CD4-positive, alpha-beta T cell treated with Interleukin-15 for 4 hours (primary cell): ENCODE measurements at places on chromosomes 2 and 18.

- no peak for DNase-seq
These were observed 387.3 kb downstream of the CLIP4 start for GRCh38 chr2:29502460-29502911.

DNA sequence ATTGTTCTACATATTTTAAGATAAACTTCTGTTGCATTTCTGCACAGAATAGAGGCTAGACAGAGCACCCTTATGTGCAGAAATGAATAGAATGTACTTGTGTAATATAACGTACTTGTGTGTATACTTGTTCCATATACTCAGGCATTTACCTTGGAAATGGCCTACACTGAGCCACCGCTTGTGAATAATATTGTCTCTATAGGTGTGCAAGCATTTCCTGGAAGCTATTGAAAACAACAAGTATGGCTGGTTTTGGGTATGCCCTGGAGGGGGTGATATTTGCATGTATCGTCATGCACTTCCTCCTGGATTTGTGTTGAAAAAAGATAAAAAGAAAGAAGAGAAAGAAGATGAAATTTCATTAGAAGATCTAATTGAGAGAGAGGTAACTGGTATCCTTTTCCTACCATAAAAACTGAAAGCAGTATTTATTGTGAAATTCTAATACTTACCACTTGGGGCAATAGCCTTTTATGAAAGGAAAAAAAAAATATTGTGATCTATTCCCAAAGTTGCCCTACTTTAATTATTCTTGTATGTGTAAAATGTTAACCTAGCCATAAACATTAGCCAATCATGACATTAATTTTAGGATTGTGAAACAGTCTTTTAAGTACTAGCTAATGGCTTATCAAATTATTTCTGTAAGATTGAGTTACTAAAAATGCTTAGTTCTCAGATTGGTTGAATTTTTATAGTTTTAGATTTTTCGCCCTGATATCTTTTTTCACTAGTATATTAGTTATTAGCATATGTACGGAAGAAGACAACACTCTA, 18.0 kb downstream of the ZC3H15 start:
- peak; percentile 26 for DNase-seq

DNA sequence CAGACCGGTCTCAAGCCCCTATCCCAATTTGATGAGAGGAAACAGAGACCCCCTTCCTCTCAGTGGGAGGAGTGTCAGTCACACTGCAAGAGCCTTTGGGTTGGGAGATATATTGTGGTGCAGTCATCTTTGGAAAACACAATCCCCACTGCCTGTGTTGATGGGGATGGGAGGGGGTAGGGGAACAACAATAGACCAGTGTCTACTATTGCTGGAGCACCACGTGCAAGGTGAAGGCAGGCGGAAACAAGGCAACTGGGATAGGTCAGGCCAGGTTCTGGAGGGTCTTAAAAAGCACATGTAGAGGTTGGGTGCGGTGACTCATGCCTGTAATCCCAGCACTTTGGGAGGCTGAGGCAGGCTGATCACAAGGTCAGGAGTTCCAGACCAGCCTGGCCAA, 127.9 kb downstream of the ZFP36L2 start:
- no peak for DNase-seq

DNA sequence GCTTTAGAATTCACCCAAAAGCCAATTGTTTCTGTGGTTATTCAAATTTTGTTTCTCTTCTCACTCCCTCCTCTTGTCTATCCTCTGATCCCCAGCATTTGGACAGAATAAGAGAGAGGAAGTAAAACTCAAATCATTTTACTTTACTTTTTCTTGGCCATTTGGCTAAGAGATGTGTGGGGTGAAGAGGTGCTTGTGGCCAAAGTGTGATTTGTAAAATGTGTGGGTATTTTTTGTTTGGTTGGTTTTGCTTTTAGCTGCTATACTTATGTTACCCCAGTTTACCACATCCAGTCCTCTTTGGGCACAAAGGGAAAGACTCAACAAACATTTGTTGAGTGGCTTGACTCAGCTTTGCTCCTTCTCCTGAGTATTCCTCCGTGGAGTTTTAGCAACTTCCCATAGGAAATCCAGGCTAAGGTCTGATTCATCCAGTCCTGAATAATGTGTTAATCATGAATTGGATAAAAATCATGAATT, 109.1 kb upstream of the CYP1B1 start:
- DNase-seq = no peak

DNA sequence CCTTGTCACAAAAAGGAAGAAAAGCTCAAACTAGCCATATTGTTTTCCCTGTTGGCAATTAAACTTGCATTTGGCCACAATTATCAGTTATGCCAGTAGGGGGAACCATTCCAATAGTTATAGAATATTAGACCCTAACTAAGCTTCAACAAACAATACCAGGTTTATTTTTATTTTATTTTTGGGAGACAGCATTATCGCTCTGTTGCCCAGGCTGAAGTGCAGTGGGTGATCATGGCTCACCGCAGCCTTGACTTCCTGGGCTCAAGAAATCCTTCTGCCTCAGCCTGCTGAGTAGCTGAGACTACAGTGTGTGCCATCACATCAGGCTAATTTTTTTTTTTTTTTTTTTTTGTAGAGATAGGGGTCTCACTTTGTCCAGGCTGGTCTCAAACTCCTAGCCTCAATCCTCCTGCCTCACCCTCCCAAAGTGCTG, 102.1 kb downstream of the ATAD2B start:
- peak; percentile 59 for DNase-seq

DNA sequence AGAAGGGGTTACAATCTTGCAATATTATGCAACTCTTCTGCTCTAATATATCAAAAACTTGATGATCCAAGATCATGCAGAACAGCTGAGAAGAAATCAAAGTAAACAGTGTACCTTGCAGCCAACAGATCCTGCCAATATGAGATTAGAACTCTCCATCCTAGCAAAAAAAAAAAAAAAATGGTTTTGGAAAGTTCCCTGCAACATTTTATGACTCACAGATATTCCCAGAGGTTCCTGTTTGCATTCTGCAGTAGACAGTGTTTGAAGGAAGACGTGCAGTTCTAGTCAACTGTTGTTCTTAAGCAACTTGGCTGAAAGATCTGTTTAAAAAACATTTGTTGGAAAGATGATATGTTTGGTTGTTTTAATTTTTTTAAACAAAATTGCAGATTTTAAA, 103.6 kb upstream of the WDR75 start:
- no peak for DNase-seq

- no peak for DNase-seq
These were observed 18.5 kb downstream of the PDCL3 start for GRCh38 chr2:100581277-100581612.

- DNase-seq = peak; percentile 72
These were observed 81.4 kb upstream of the PAPOLG start for GRCh38 chr2:60674524-60675165.

- no peak for DNase-seq
These were observed 264.9 kb downstream of the SUCLG1 start for GRCh38 chr2:84194181-84194580.

DNA sequence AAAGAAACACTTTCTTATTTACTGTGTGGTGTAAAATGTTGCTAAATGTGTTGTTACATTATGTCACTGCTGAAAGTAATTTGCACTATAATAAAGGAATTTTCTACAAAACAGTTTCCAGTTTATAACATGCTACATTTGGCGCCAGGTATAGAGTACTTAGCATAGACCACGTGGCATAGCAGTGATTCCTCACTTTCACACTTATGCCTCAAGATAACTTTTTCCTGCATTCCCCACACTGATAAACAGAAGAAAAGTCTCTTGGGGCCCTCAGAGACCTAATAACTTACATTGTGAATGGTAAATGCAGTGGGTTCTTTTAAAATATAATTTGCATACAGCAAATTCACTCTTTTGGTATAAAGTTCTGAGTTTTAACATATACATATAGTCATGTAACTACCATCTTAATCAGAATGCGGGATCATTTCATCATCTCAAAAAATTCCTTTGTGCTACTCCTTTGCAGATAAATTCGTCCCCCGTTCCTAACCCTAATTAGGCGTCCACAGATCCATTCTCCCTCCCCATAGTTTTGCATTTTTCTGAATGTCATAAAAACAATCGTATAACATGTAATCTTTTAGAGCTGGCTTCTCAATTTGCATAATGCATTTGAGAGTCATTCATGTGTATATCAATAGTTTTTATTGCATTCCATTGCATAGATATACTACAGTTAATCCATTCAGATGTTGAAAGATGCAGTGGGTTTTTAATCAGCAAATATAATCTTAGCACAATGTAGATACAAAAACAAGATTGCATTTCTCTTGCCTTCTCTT, 7.5 kb downstream of the LGALSL start:
- DNase-seq = no peak

DNA sequence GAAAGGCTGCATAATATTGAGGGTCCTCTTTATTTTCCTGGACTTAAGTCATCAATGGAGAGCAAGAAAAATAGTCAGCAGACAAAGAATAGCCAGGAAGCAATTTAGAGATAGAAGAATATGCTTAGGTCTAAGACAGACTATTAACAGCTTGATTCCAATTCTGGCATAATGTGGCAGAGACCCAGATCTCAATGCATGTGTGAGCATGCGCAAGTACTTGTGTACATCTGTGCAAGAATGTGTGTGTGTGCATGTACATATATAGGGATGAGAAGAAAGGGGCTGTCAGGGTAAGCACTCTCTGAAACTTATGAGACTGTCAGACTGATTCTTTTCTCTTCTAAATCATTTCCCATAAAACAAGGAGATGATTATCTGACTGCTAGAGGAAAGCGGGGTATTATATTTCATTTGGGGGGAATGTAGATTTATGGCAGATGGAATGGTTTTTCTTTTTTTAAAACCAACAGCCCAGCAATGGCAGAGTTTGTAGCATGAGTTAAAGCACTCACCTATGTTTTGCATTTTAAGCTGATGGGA, 381.3 kb upstream of the SPRED2 start:
- no peak for DNase-seq

DNA sequence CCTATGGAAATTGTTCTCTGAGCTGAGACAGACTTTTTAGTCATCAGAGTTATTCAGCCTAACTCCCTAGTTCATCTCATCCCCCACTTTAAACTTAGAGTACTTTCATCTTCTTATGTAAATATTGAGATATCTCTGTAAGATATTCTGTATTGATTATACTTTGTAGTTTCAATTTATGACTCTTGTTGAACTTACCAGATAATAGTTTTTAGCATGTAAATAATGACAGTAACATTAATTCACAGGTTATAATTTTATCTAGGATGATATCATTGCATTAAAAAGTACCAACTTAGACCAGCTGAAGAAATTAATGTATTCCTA, 14.8 kb upstream of the EIF2AK2 start:
- no peak for DNase-seq

- DNase-seq = no peak
These were observed 75.1 kb upstream of the NT5C1B start for GRCh38 chr2:18664421-18664820.

DNA sequence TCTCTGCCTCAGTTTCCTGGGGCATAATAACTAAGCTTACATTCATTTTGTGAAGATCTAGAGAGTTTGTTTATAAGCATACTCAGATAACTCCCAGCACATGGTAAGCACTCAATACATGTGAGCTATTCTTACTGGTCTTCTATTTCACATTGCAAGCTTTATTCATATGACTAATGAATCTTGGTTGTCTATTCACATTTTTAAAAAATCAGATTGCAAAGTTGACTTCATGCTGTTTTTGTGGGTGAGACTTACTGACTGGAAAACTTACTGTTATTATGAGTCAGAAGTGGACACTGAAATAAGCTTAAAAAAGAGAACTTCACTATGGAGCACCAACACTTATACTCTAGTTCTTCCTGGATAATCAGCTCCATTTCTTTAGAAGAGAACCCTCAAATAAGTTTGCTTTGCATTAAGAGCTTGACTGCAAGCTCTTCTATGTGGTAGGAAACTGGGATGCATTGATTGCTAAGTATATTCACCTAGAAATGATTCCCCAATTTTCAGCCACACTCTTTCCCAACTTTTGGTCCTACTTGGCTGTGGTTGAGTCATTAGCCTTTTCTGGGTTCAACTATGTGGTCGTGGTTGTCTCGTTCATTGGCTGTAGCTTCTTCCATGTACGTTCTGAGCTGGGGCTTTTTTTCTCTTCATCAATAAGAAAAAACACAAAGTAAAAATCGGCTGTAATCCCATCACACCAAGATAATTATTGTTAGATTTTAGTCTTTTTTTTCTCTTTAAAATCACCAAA, 29.5 kb upstream of the RBMS1 start:
- DNase-seq = no peak

- peak; percentile 91 for DNase-seq
These were observed 18.3 kb upstream of the CXCR4 start for GRCh38 chr2:136135921-136136906.

DNA sequence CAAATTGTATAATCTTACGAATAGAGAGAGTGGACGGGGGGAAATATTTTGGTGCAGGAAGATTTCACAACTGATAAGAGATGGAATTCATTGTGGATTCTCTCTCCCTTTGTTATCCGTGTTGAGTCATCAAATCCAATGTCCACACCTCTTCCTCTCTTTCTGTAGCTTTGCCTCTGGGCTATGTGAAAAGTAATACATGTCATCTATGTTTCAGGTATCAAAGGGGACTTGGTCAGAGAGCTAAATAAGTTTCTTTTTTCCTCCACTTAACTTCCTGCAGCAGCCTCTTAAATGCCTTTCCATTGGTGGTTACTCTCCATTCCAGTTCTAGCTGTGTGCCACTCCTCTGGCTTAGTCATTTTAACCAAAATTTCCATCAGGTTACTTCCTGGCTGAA, 169.3 kb upstream of the NXPH2 start:
- DNase-seq = no peak

DNA sequence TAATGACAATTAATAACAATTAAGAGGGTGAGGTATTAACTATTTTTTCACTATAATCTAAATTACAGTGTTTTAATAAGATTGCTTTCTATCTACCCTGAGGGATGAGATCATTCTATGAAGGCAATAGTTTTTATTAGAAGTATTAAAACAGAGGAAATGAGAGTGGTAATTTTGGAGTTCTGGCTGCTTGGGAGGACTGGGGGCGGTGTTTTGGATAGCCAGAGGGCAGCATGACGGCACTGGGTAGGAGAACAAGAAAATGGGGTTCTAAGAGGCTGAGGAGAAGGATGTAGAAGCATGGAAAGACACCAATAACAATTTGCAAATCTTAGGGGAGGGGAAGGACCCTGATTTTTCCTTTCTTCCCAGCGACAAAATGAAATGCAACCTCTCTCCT, 5.1 kb upstream of the DNAJC5G start:
- no peak for DNase-seq
